ENCODE measurements at places on chromosomes 5 and 9.

GRCh38 chr9:36153746-36154145 lies 15.4 kb upstream of the CCIN start:
- no peak for DNase-seq

- DNase-seq = no peak
Observed at GRCh38 chr5:125245216-125245615, 498.8 kb upstream of the ZNF608 start.

GRCh38 chr5:201672-202071 lies 10.4 kb downstream of the LRRC14B start:
- DNase-seq = no peak

DNA sequence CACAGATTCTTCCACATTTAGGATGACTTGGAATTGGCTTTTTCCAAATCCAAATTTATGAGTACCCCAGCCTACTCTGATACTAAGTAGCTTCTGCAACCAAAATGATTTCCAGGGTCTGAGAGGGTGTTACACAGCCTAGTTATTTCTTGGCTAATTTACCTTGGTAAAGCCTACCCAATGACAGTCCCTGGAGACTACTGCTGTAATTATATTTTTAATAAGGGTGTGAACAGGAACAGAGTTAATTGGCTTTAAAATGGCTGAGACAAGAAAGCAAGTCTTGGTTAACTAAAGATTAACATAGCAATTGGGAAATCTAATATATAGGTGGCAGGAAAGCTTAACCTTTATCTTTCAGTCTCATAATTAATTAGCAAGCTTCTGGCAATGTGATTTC lies 9.3 kb downstream of the PRLR start:
- DNase-seq = no peak

- no peak for DNase-seq
Observed at GRCh38 chr9:23820451-23821374, 5.3 kb downstream of the ELAVL2 start.

DNA sequence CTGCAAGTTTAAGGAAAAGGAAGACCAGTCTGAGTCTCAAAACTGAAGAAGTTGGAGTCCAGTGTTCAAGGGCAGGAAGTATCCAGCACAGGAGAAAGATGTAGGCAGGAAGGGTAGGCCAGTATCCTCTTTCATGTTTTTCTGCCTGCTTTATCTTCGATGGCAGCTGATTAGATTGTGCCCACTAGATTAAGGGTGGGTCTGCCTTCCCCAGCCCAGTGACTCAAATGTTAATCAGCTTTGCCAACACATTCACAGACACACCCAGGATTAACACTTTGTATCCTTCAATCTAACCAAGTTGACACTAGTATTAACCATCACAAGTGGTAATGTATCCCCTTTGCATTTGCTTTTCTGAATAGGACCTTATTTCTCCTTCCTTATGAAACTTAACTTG lies 535.9 kb upstream of the FTMT start:
- DNase-seq = no peak

- peak; percentile 15 for DNase-seq
Observed at GRCh38 chr5:96875791-96876291, 459 bp upstream of the ERAP2 start.

DNA sequence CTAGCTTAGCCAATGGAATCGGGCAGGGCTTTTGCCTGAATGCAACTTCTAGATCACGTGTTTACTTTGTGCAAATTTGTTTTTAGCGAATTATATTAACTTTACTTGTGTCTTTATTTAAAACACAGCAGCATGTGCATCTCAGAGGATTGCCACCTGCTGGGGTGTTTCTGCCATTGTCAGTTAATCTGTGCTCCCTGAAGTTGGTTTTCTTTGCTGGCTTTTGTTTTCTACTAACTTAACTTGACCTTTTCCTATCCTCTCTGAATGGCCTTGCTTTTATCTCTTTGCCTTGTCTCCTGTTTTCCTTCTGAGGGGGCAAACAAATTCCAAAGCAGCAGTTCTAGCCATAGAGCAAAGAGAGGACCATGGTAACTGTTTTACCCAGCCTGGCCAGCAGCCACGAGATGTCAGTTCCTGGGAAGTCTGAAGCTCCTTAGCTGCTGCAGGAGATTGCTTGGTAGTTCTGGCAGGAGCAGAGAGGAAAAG lies 67.6 kb downstream of the ARHGEF28 start:
- DNase-seq = peak; percentile 48

- no peak for DNase-seq
Observed at GRCh38 chr9:93194641-93195040, 10.7 kb downstream of the WNK2 start.

GRCh38 chr9:38036359-38037084 lies 32.5 kb downstream of the SHB start:
- DNase-seq = peak; percentile 81

DNA sequence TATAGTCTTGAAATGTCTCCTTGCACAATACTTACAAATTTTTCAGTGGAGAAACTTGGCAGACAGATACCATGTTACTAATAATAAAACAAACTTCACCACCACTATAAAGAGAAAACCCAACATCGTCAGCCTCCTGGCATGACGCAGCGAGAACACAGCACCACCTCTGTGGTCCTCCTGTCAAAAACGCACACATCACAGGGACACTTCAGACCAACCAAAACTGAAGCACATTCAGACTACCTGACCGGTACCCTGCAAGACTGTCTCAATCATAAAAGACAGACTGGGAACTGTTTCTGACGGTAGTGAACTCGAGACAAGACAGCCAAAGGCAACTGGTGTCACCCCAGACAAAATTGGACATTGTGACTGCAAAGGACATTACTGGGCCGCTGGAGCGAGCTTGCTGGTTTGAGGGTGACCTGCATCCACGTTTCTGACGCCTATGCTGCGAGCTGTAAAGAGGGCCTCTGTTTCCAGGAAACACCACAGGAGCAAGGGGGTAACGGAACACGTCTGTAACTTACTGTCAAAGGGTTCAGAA lies 34.4 kb downstream of the NSUN2 start:
- DNase-seq = peak; percentile 81

GRCh38 chr5:91106842-91107511 lies 276.1 kb downstream of the ARRDC3 start:
- no peak for DNase-seq

DNA sequence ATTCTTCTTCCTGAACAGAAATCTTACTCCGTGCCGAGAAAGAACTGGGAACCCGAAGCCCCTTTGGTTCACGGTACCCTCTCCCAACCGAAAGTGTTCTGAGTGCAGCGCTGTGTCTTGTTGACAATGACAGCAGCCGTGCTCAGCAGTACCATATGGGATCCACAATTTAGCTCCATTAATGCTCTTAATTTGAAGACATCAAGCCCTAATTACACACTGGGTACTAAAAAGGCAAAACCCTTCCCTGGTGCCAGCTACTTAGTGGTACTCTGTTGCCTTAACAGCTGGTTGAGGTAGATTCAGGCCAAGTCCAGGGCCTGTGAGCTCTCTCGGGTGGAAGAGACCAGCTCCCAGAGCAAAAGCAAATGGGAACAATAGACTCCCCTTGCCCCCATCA lies 24.5 kb downstream of the DDX31 start:
- no peak for DNase-seq

DNA sequence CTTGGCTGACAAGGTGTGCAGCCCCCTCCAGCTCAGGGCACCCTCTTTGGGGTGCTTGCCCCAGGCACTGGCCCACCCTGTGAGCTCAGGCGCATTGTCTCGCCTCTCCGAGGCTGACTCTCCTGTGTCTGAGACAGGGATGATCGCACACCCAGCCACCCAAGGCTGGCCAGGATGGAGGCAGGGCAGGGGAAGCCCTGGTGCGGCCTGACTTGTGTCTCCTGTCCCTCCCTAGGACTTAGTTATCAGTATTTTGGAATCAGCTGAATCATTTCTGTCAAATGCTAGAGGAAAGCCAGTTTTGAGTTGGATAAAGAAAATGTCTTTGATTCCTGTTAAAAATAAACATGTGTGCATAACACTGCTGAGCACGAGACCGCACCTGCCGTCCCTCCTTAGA lies 2.5 kb upstream of the DBH start:
- DNase-seq = no peak

DNA sequence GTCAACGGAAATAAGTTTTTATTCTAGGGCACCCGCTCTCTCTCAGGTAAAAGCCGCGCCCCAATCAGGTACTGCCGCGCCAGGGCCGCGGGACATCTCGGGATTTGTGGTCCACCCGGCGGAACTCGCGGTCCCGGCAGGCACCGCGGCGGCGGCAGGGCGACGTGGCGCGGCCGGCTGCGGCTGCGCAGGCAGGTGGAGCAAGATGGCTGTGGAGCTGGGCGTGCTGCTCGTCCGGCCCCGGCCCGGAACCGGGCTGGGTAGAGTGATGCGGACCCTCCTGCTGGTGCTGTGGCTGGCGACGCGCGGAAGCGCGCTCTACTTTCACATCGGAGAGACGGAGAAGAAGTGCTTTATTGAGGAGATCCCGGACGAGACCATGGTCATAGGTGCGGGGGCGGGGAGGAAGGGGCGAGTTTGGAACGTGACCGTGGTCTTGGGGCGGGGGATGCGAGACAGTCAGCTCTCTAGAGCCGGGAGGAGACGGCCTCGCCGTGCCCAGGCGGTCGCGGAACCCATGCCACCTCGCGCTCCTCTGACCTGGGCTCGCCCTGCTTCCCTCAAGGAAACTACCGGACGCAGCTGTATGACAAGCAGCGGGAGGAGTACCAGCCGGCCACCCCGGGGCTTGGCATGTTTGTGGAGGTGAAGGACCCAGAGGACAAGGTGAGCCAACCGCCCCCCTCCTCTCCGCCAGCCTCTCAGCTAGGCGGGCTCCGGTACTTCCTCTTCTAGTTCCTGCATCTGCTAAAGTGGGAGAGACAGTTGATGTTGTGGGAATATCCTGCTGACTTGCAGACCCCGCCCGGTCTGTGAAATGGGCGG lies at the start of gene TMED9:
TSS of gene TMED9 (plus strand) at position 194 of the 825 bp plus-strand sequence. CDS start at position 206, 12 bp downstream.
- peak; percentile 96 for DNase-seq

DNA sequence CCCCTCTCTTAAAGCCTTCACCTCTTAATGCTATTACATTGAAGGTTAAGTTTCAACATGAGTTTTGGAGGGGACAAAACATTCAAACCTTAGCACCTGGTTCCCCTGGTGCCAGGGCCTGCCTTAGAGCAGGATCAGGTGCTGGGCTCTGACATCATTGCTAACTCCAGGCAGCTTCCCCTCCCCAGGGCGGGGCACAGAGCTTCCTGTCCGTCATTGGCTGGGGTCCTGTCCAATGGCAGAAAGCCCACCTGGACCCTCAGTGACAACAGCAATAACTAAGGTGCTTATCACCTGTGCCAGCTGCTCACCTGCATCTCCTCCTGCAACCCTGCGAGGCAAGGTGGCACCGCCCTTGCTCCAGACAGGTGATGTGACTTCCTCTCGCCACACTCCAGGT lies 177.4 kb downstream of the NSG2 start:
- DNase-seq = no peak

- no peak for DNase-seq
Observed at GRCh38 chr5:161778796-161779195, 69.1 kb upstream of the GABRA1 start.

DNA sequence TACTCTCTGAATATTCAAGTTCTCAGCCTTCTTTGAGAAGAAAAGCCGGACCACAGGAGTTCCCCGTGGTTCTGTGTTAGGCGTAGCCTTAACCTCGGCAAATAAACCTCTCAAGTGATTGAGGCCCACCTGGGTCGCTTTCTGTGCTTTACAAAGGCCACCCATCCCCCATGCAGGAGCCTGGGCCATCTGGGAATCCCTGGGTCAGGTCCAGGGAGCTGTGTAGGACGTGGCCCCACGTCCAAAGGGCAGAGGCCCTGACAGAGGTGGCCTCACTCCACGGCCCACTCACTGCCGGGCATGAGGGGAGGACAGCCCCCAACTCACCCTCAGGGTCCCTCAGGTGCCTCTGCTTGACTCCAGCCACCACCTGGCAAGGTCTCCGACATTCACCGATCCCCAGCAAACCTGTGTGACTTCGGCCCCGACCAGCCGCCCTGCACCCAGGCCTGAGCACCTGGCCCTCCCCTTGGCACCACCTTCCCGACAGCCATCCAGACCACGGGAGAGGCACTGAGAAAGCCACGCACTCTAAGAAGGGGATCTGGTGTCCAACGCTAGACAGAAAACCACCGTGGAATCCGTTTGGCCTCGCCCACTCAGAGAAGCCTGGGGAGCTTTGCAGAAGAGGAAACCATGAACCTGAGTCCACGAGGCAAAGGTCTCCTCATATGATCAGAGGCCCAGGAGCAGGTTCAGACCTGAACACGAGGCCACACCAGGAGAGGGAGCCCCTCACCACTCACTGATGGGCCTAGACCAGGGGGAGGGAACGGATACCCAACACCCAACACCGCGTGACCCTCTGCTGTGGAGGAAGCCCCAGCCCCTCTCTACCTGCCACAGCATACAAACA lies 4.5 kb downstream of the SLC12A7 start:
- DNase-seq = no peak

DNA sequence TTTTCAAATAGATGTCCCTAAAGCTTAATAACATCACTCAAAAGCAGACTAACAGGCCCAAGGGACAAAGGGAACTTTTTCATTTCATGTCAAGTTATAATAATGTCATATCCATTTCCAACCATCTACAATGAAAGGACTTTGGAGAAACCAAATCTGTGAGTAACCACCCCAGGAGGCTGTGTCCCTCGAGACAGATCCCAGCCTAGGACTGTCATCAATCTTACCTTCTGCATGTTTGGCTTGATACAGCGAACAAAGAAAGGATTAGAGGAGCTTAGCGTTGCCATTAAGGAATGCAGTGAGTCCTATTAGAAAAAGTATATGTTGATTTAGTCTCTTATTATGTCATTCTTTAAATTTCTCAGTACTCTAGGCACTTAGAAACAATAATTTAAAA lies 137.8 kb upstream of the RETREG1 start:
- no peak for DNase-seq

DNA sequence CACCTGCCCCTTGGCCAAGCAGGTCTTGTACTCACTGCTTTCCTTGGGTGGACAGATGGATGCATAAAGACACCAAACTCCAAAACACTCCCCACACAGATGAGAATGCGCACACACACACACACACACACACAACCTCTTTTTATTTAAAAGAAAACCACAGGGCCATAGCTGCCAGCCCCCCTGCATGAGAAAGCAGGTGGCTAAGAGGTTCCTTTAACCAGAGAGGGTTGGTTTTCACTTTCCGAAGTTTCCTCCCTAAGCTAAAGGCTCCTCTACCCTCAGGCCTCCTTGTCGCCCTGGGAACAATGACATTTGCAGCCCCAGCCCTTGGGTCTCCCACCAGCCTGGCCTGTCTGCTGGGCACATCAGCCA lies 11.1 kb downstream of the NR5A1 start:
- DNase-seq = no peak

DNA sequence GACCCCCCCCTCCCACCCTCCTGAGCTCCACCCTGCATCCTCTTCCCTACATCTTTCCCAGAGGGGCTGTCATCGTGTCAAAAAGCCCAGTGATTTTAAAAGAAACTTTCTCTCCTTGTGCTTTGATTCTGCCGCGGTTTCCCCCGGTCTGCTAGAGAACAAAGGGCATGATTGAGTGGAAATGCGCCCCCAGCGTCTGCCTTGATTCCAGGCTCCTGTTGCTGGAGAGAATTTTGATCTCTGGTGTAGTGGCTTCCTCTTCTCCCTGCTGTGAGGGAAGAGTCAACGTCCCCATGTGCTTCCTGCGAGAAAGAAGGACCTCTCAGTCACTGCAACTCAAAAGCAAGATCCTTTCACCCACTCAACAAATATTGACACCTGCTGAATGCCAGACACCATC lies 61.9 kb upstream of the RAPGEF1 start:
- DNase-seq = no peak

GRCh38 chr5:14296533-14297331 lies 153.6 kb downstream of the TRIO start:
- peak; percentile 29 for DNase-seq
